H9 (cell line): ENCODE measurements at places on chromosomes 6 and 20.
A peak's percentile ranks its signal among the peaks of the same experiment; 100 is the strongest.

GRCh38 chr6:119052292-119052889 is 26.1 kb downstream of the FAM184A start:
- DNase-seq, result no peak

DNA sequence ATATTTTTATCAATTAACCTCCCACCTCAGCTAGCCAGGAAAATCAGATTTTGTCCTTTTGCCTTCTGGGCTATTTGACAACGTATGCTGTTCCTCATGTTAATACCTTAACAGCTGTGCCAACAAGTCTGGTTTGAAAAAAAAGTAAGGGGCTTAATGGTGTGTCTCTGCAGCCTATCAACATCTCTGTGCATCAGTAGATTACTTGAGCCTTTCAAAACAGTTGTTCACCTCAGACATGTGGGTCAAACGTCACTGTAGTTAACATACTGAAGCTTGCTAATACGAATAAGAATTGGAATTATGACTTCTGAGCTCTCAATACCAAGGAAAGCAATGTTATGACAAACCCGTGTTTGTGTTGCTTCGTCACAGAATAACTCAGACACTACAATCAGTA is 23.0 kb downstream of the CEP57L1 start:
- no peak for DNase-seq

DNA sequence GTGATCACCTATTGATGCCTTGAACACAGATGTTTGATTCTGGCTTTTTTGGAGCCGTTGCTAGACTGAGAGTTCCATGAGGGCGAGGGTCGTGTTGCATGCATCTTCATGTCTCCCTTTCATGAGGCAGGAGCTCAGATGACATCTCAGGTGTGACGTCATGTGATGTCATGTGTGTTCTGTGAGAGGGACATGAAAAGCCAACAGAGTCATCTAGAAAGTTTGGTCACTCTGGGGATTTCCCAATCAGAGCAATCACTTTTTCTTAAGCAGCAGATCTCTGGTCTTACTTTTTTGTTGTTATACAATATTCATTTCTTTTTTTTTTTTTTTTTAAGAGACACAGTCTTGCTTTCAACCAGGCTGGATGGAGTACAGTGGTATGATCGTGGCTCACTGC is 411.8 kb downstream of the PREX1 start:
- DNase-seq, result no peak

DNA sequence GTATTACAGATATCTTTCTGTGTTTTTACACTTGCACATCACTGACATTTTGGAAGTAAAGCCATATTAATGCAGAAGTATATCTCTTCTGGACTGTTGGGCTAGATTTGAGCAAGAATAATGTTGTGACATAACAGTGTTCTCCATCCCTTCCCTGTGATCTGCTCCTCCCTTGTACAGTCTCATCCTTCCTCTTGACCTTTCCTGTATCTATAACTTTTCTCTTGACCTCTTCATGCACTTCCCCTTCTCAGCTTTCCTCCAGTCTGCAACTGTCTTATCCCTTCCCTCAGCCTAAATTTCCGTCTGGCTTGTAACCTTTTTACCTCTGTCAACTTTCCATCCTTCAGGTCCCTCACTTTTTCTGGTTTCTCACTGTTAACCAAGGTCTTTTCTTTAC is 29.8 kb downstream of the NCOA3 start:
- no peak for DNase-seq

DNA sequence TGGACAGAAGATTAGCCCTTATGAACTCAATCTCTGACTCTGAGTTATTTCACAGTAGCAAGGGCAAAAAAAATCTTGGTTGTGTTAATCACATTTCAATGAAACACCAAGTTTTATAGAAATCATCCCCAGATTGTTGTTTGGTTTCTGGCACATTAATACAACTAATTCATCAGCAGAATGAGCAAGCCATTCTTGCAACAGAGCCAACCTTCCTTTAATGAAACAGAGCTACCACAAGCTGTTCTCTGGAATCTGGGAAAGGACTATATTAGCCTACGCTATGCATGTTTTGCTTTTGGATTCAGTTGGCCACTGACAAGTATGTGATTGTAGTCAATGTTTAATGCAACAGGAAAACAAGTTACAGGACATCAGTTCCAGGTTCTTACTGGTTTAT is 13.8 kb upstream of the POPDC3 start:
- no peak for DNase-seq

- no peak for DNase-seq
These were observed 52.0 kb downstream of the GRIK2 start for GRCh38 chr6:101445527-101445926.

GRCh38 chr6:137145421-137145820 is 28.0 kb downstream of the IL22RA2 start:
- DNase-seq, result no peak

GRCh38 chr6:34543421-34543820 is 12.7 kb downstream of the SPDEF start:
- DNase-seq, result no peak

- DNase-seq, result no peak
These were observed 1.9 kb downstream of the EIF2S2 start for GRCh38 chr20:34110025-34110744.

GRCh38 chr6:79170431-79170830 is 64.1 kb downstream of the HMGN3 start:
- no peak for DNase-seq

DNA sequence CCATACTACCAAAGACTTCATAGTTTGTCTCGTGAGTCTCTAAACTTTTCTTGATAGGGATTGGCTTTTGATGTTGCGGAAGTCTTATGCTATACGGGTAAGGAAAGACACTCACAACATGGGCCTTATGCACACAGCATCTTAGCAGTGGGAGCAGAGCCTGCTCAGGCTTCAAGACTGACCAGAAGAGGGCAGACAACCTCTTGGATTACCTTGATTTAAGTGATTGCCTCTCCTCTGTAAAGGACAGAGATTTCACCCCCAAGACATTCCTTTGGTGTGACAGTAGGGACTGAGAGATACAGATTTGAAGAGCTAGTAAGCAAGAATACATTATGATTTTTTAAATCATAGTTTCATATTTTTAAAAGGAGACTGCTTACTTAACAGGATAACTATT is 71.0 kb upstream of the SAMD3 start:
- peak; percentile 72 for DNase-seq

DNA sequence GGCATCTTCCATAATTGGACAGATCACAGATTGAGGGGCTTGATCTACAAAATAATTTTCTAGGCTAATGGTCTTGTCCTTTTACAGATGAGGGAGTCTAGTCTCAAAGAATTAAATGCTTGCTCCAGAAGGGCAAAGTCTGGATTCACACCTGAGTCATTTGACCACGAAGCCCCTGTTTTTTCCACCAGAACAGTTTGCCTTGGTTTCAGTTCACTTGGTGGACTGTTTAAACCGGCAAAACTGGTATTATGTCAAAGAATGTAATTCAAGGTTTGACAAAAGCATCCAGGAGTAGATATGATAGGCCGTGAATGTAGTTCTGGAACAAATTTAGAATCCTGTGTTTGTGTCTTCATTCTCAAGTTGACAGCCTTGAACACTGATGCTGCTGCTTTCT is 3.3 kb downstream of the MYO6 start:
- no peak for DNase-seq

- DNase-seq, result no peak
These were observed 327.3 kb downstream of the QKI start for GRCh38 chr6:163741743-163742363.

DNA sequence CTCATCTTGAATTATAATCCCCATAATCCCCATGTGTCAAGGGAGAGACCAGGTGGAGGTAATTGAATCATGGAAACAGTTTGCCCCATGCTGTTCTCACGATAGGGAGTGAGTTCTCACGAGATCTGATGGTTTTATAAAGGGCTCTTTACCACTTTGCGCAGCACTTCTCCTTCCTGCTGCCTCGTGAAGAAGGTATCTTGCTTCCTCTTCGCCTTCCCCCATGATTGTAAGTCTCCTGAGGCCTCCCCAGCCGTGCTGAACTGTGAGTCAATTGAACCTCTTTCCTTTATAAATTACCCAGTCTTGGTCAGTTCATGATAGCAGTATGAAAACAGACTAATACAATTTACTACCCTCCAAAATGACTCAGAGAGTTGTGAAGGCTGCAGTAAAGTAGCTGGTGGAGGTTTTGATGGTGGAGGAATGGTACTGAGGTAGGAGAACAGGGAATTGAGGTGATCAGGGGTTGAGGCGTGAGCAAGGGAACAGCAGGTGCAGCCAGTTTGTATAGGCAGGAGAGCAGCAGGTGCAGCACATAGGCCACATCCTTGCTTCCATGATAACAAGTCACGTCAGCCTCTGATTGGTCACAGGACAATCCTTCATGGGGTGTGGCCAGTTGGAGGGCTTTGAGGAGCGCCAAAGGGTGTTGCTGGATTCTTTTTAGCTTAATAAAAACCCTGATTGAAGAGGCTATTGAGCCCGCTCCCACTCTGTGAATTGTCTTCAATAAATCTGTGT is 150.0 kb downstream of the CDC5L start:
- peak; percentile 18 for DNase-seq

GRCh38 chr20:19252451-19253120 is 40.1 kb downstream of the SLC24A3 start:
- DNase-seq, result no peak

DNA sequence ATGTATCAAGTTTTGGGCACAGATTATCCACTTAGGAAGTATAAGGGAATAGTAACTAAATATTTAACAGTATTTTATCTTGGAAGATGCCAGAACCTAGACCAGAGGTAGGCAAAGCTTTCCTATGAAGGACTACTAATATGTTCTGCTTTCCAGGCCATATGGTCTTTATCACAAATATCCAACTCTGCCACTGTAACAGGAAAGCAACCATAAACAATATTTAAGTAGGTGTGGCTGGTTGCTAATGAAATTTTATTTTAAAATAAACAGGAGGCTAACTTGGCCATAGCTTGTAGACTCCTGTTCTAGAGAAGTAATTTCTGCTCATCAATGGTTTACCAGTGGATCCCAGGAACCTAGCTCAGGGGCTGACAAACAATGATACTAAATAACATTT is 39.4 kb downstream of the NOL7 start:
- no peak for DNase-seq

GRCh38 chr20:49456646-49457045 is 25.8 kb downstream of the KCNB1 start:
- DNase-seq, result no peak

- no peak for DNase-seq
These were observed 43.2 kb downstream of the PHIP start for GRCh38 chr6:79034865-79035264.

DNA sequence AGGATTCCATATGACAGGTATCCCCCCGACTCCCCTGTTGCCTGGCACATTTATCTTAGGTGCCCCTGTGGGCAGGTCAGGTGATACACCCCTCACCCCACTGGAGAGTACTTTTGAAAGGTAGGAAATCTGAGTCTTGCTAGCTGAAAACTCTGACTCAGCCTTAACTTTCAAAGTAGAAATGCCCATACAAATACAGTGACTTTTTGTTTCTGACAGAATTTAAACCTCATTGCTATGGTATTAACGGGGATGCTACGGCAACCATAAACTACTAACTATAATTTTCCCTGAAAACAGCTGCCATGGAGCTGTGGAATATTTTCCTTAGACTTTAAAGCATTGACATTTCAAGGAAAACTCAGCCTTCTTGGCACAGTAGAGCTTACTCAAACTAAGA is 536.0 kb downstream of the RFPL4B start:
- DNase-seq, result no peak

DNA sequence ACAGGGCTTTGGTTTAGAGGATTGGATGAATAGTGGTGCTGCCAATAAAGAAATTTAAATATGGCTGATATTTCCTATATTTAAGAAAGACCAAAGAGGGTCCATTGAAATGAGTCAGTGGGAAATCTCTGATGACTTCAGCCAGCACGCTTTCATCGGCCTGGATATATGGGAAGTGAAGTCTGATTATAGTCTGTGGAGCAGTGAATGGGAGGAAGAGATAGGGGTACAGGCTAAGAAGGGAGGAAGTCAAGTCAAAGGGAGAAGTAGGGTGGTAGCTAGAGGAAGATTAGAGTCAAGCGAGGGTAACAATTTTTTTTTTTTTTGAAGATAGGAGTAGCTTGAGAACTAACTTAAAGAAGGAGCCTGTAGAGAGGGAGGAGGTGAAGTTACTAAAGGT is 22.7 kb downstream of the SLC16A10 start:
- DNase-seq, result no peak

GRCh38 chr6:17790489-17790888 is 83.8 kb upstream of the NUP153 start:
- no peak for DNase-seq

DNA sequence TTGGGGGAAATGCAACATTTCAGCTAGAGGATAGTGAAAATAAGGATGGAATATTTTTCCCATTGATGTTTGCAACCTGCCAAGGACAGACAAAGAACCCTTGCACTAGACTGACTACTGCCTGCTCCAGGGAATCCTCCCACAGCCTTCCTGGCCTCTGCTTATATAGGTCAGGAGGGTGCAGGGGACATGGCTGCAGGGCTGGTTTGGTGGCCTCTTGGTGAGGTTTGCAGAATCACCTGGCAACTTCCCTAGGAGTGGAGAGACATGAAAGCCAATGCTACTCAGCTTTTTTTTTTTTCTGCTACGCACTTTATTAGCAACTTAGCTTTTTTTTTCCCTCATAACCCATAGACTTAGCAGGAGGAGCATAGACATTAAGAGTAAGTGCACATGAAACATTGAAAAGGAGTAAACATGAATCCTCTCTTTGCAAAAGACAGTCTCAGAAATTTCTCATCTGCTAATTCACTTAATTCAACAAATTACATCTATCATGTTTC is 39.8 kb upstream of the CDYL start:
- DNase-seq, result no peak

DNA sequence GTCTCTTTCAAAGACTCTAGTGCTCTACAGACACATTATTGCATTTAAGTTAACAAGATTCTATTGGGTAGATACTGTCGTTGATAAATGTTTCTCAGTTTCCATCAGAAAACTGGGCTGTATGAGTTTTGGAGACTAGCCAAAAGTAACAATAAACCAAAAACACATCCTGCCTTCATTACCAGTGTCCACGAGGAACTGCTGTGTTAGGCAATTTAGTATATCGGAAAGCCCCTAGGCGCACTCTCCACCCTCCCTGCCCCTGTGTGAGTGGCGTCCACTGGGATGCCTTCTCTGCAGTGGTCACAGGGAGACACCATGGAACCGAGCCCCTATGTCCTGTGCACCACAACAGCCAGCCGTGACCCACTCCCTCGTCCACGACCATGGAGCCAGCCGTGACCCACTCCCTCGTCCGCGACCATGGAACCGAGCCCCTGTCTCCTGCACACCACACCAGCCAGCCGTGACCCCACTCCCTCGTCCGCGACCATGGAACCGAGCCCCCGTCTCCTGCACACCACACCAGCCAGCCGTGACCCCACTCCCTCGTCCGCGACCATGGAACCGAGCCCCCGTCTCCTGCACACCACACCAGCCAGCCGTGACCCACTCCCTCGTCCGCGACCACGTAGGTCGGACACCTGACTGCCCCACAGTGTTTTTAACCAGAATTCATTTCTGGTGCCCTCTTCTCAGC is 35.3 kb downstream of the DLL1 start:
- no peak for DNase-seq

DNA sequence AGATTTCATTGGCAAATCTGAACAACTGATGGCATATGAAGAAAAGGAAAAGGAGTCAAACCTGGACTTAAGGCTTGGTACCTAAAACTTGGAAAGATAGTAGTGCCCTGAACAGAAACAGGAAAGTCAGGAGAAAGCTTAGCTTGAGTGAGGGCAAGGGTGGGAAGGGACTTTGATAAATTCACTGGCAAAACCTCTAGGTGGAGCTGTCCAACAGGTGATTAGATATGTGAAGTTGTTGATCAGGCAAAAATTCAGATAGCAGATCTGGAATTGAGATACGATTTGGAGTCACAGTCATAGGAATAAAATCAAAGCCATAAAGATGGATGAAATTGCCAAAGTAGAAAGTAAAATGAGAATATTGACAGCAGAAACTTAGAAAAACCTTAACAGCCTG is 16.1 kb upstream of the ZNF292 start:
- no peak for DNase-seq
